ENCODE measurements at places on chromosomes 16 and 17.

DNA sequence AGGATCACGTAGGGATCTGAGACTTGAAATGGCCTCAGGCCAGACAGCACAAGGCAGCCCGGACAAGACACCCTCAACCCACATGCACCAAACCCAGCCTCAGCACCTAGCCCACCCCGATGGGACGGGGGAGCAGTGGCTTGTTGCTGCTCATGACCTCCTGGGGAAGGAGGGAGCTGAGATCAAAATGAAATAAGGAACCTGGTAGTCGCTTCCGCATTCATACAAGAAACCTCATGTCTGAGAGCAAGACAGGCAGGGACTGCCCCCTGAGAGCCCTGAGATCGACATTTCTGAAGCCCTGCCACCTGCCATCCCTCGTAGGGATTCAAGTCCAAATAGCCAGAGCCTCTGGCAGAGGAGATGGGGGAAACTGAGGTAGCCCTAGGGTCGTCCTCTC lies 5.7 kb upstream of the CEP131 start:
- no peak for DNase-seq
- H3K36me3 ChIP-seq: peaks cover 6% of the 10 kb centered on the region
- H3K27ac ChIP-seq: no peak overlapping the region
- peaks cover 11% of the 10 kb centered on the region for H3K4me1 ChIP-seq

GRCh38 chr17:56629531-56630075 lies 36.1 kb downstream of the NOG start:
- H3K36me3 ChIP-seq: no peaks in the 10 kb centered on the region
- no peak overlapping the region for H3K27ac ChIP-seq
- H3K4me1 ChIP-seq: no peaks in the 10 kb centered on the region
- H3K4me3 ChIP-seq: no peak overlapping the region
- no peak for DNase-seq
- no peaks in the 10 kb centered on the region for H3K27me3 ChIP-seq

DNA sequence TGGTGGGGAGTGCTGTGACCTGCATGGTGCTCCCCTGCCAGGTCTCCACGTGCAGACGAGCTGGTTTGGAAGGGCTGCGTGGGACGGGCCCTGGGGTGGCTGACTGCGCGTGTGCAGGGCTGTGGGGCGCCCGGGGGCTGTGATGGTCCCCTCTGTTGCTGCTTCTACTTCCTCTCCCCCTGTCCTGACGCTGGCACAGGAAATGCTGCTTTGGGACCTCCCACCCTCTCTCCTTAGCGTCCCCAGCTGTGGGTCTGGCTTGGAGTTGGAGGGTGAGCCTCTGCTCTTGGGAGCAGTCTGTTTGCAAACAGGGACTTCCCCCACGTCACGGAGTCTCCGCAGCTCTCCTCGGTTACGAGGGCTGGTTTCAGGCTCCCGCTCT lies 35.2 kb downstream of the TSC2 start:
- no peaks in the 10 kb centered on the region for H3K36me3 ChIP-seq
- no peak overlapping the region for H3K27ac ChIP-seq
- no peak for DNase-seq
- H3K27me3 ChIP-seq: no peaks in the 10 kb centered on the region

DNA sequence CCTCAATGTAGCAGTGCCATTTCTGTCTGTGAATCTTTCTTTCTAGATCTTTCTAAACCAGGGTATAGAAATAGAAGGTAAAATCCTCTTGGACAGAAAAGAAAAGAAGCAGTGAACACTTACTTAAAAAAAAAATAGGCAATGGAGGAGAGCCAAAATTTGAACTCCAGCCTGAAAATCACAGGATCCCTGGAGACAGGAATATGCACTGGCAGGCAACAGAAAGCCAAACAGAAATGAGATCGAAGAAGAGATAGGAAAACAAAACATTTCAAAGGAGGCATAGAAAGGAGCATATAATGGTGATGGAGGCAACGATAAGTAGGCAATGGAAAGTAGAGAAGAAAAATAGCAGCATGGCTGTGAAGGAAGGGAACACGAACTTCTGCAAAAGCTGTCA lies 253.7 kb upstream of the HSBP1 start:
- DNase-seq: no peak
- no peak overlapping the region for H3K27ac ChIP-seq
- H3K27me3 ChIP-seq: no peaks in the 10 kb centered on the region

DNA sequence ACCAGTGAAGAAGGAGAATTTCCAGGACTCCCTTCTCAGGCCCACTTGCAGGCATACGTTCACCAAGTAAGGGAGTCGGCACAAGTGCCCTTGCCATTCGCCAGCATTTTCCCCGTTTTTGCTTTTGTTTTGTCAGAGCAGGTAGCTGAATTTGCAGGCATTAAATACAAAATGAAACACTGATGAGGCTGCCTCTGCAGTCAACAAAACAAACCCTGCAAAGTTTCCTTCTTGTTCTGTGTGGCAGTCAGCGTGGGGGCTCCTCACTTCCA lies 7.8 kb downstream of the GLOD4 start:
- H3K27ac ChIP-seq: peak overlapping the region; percentile 77
- H3K4me1 ChIP-seq: peaks cover 25% of the 10 kb centered on the region
- DNase-seq: no peak
- peaks cover 36% of the 10 kb centered on the region for H3K36me3 ChIP-seq
- no peaks in the 10 kb centered on the region for H3K27me3 ChIP-seq

GRCh38 chr16:17392127-17392856 lies 78.5 kb downstream of the XYLT1 start:
- H3K4me1 ChIP-seq: peaks cover 24% of the 10 kb centered on the region
- H3K4me3 ChIP-seq: no peak overlapping the region
- H3K27ac ChIP-seq: no peak overlapping the region
- no peak for DNase-seq
- H3K36me3 ChIP-seq: no peaks in the 10 kb centered on the region
